ENCODE measurements at places on chromosomes 13 and 19. TPM values are rescaled to one million over a fixed set of nuclear protein-coding genes. Genes with fewer than 3 reads are reported as not detected.

STXBP2 gene
- 4.2 TPM for total RNA-seq

UNC13A gene
- total RNA-seq, result 43.5 TPM

CEACAM7 gene
- total RNA-seq, result not detected

FGF22 gene
- 0.25 TPM for total RNA-seq

CELF5 gene
- 57.0 TPM for total RNA-seq

RGS9BP gene
- 0.49 TPM for total RNA-seq

ATP4A gene
- total RNA-seq, result 0.25 TPM

CACNG7 gene
- 12.0 TPM for total RNA-seq

SGTA gene
- 30.2 TPM for total RNA-seq

ZNF793 gene
- 34.9 TPM for total RNA-seq

DUS3L gene
- 12.0 TPM for total RNA-seq

SYNE4 gene
- total RNA-seq, result under 0.01 TPM

ZNF584 gene
- total RNA-seq, result 14.3 TPM

ANGPTL4 gene
- 1.5 TPM for total RNA-seq

SHD gene
- total RNA-seq, result 2.2 TPM

PSG7 gene
- total RNA-seq, result not detected

C19orf25 gene
- 13.5 TPM for total RNA-seq

FFAR3 gene
- total RNA-seq, result under 0.01 TPM

KLHL1 gene
- 69.3 TPM for total RNA-seq

STOML3 gene
- total RNA-seq, result 0.25 TPM

CACNG6 gene
- total RNA-seq, result 0.49 TPM

C13orf42 gene
- not detected for total RNA-seq

SERPINE3 gene
- under 0.01 TPM for total RNA-seq

RFPL4AL1 gene
- not detected for total RNA-seq

ZNF865 gene
- total RNA-seq, result 2.7 TPM

LPAR2 gene
- 25.8 TPM for total RNA-seq

ANKLE1 gene
- total RNA-seq, result 0.74 TPM

CD177 gene
- 0.74 TPM for total RNA-seq

ZNF723 gene
- total RNA-seq, result not detected

SBNO2 gene
- total RNA-seq, result 5.2 TPM

NCLN gene
- 9.6 TPM for total RNA-seq

C5AR1 gene
- 0.25 TPM for total RNA-seq

All from temporal lobe (tissue), 4 donors.